AML-193 (cell line): ENCODE measurements at places on chromosomes 7 and 10.

GRCh38 chr10:129849452-129849750, 114.7 kb downstream of the EBF3 start:
- DNase-seq, result no peak

- no peak for DNase-seq
Measured at GRCh38 chr10:63027531-63027930, 105.6 kb upstream of the NRBF2 start.

DNA sequence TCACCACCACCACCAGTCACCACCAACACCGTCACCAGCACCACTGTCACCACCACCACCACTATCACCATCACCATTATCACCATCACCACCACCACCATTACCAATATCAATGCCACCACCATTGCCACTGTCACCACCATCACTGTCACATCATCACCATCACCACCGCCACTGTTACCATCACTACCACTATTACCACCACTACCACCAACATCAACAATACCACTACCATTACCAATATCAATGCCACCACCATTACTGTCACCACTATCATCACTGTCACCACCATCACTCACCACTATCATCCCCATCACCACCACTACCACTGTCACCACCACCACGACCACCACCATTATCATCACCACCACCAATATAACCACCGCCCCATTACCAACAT, 14.0 kb upstream of the DENND2A start:
- no peak for DNase-seq

DNA sequence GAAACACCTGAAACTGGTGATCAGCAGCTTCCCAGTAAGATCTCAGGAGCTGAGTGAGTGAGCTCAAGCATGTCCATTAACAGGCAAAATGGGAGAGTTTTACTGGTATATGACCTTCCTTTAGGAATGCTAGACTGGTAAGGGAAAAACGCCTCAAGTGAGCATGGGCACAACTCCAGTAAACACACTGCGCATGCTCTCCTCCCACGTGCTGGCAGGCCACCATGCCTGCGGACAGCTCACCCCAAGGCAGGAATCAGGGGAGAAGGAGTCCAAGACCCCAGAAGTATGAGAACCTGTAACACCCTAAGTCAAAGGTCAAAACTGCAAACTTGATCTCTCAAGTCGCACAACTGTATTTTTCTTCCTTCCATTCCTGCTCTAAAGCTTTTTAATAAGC, 128.3 kb downstream of the CD36 start:
- DNase-seq, result no peak

GRCh38 chr7:1562116-1562515, 6.1 kb upstream of the TMEM184A start:
- no peak for DNase-seq

DNA sequence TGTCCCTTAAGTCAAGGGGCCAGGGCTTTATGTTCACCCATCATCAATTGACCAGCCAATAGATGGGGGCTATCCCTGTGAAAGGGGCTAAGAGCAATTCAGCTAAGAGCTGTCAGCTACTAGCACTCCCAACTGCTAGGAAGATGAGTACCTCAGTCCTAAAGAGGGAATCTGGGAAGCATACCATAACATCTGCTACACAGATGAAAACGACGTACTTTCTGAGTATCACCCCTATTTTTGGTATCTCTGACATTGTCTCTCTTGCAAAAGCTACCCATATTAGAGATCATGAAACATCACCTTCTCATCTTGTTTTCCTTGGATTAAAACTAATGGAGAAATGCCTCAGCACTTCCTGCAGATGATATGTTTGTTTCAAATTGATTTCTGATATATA, 7.5 kb upstream of the SMNDC1 start:
- no peak for DNase-seq

GRCh38 chr10:120803972-120804371, 47.2 kb upstream of the WDR11 start:
- DNase-seq, result peak; percentile 2

DNA sequence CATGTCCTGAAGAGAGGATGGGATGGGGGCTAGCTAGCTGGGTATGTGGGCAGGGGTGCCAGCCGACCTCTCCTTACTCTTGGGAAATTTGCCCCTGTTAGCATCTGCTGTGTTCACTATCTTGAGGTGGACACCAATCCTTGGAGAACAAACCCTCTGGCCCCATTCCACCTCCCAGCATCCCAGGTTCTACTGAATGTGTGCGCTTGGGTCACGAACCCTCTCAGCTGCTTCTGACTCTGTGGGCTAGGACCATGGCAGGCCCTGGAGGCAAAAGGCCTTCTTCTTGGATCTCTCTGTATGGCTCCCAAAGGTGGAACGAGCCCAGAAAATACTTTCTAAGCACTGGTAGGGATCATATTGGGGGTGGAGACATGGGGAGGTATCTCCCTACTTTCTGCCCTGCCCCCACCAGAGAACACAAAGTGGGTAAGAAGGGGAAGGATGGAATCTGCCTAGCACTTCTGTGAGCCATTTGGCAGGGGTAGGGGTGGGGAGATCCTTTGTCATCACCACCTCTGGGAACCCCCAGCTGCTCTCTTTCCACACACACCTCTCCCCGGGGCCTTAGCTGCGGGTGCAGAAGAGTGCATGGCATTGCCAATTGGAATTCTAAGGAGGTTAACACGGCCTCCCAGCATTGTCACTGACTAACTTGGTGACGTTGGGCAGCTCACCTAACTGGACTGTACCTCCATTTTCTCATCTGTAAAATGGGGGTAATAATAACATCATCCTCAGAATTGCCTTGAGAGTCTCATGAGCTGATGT, 7.7 kb downstream of the UNC5B start:
- no peak for DNase-seq

- DNase-seq, result no peak
Measured at GRCh38 chr10:1214882-1215540, 158.8 kb downstream of the WDR37 start.

DNA sequence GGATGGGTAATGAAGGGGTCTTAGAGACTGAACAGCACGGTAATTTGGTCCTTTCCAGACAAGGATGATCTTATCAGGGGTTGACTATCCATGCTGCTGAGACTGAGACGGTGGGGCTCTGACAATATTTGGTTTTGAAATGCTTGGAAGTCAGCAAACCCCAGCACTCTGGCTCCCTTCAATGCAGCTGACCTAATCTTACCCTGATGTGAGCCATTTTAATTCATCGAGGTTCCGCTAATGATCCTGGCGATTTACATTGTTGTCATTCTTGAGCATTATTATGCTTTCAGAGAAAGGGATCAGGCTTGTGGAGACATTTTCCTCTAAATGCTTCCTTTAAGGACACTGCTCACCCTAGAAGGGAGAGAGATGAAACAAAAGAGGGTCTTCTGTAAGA, 114.6 kb upstream of the BMPER start:
- no peak for DNase-seq

DNA sequence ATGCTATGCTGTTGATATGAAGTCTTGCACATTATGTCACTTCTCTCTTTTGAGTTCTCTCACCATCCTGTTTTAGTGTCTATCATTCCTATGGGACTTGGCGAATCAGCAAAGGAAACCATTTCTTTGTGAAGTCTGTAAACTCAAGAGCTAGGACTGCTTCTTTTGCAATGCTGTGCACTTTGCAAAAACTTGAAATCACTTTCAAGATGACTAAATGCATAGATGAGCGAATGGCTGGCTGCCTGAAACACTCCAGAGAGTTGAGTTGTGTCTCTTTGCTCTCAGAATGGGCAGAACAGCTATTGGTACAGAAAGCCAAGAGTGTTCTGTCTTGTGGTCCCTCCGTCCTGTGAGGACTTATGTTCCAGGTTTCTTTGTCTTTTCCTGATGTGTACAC, 18.3 kb upstream of the ELMO1 start:
- no peak for DNase-seq

- no peak for DNase-seq
Measured at GRCh38 chr7:154598396-154598795, 404.5 kb downstream of the PAXIP1 start.

DNA sequence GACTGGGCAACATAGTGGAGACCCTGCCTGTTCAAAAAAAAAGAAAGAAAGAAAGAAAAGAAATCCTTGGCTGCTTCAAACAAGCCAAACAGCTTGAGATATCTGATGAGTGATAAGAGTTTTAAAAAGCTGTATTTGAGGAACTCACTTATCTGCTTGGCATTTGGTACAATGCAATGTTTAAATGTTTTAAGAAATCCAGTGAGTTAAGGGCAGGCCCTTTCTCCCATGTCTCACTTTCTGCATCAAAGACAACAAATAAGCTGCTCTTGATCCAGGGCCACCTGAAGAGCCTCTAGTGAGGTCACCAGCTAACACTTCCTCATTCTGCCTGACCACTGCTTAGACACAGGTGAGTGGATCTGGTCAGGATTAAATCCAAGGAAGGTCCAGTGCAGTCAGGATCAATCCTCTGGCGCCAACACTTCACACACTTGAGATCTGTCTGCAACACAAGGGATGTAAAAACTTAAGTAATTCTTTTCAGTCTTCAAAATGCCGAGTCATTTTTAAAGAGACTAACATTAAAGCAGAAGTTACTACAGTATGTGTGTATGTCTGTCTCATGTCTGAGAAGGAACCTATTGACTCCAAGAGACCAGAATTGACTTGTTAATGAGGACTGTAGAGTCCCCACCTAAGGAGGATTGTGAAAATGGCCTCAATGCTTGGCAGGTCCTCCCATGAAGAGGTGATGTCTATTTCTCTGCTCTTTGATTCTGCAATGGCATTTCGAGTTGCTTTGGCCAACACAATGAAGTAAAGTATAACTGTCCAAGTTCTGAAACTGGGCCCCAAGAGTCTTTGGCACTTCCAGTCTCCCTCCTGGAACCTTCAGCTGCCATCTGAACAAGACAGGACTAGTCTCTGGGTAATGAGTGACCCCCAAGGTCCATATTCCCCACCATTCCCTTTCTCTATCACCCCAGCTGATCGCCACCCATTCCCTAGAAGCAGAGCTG, 43.1 kb downstream of the CREB3L2 start:
- DNase-seq, result peak; percentile 67

DNA sequence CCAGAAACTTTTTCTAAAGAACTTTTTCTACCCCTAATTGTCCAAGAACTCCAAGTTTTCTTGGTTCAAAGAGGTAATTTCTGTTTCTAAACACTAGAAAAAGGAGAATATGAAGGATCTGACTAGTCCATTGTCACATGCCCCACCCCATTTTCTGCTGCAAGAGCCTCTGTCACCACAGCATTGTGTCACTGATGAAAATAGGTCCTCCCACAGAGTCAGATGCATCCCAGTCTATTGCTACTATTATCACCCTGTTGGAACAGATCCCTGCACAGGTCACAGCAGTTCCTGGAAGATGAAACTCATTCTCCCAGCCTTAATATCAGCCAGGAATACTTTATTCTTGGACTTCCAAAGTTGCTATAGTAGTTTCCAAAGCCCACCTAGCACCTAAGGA, 7.5 kb upstream of the CFTR start:
- DNase-seq, result no peak

- no peak for DNase-seq
Measured at GRCh38 chr7:117871778-117872538, 1.3 kb downstream of the CTTNBP2 start.

DNA sequence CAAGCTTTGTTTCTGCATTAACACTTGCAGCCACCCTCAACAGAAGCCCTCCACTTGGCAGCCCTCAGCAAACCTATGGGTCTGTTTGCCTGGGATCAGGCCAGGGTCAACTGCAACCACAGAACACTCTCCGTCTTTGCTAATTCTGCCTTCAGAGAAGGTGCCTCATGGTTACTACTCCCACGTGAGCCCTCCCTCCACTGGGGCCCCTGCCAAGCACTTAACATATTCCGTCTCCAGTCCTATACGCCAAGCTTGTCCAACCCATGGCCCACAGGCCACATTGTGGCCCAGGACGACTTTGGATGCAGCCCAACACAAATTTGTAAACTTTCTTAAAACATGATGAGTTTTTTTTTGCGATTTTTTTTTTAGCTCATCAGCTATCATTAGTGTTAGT, 54.7 kb downstream of the HSPA12A start:
- no peak for DNase-seq

- peak; percentile 5 for DNase-seq
Measured at GRCh38 chr10:30059209-30060107, at the start of gene JCAD. Gene JCAD, minus strand, starts transcription at chr10:30059586. Its CDS starts 11,774 bp downstream, at chr10:30047812.

GRCh38 chr10:50972591-50972990, 87.2 kb upstream of the A1CF start:
- DNase-seq, result no peak

- no peak for DNase-seq
Measured at GRCh38 chr7:2460188-2460587, 16.0 kb downstream of the GRIFIN start.

DNA sequence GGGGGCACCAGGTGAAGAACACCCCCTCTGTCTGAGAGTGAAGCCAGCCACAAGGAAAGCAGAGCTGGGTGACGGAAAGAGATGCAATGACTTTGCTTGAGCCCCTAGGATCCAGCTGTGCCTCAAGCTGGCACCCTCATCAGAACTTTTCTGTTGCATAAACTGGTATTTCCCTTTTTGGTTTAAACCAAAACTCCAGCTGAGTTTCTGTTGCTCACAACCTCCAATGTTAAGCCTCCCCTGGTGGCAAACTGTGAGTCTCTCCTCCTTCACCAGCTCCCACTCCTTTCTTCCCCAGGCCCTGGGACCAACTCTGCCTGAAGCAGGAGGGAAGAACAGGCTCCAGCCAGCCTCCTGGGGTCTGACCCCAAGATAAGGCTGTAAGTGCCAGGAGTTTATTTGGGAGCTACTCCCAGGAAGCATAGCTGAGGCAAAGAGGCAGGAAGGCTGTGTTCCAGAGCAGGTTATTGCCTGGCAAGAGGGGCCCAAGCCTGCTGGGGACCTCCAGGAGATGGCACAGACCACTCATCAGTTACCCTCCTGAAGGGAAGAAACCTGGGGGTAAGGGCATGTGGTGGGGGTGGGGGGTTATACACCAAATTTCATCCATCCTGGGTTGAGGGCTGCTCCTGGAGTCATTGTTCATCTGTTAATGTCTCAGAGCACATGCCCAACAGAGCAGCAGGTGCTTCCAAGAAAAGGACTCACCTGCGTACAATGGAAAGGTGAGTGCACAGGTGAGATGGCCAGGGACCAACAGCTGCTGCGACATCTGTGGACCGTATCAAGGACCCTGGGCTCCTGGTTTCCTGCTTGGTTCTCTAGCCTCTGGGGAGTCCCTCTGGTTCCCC, 73.3 kb upstream of the NANOS1 start:
- no peak for DNase-seq

GRCh38 chr10:58319599-58319998, 15.2 kb upstream of the UBE2D1 start:
- DNase-seq, result no peak

- no peak for DNase-seq
Measured at GRCh38 chr10:44856696-44857095, 54.4 kb upstream of the TMEM72 start.

- no peak for DNase-seq
Measured at GRCh38 chr7:68309806-68310205, 1288.5 kb upstream of the AUTS2 start.

- no peak for DNase-seq
Measured at GRCh38 chr7:40393660-40394059, 258.9 kb downstream of the SUGCT start.

- no peak for DNase-seq
Measured at GRCh38 chr10:98919899-98920298, 315.8 kb downstream of the HPSE2 start.

- DNase-seq, result no peak
Measured at GRCh38 chr7:3005257-3005656, 38.4 kb downstream of the CARD11 start.
